Mesothelial cell of epicardium (in vitro differentiated cells): ENCODE measurements at places on chromosomes 5 and 9.
A peak's percentile ranks its signal among the peaks of the same experiment; 100 is the strongest.

GRCh38 chr9:69498470-69498869, 173.5 kb downstream of the ENTREP1 start:
- DNase-seq: no peak

DNA sequence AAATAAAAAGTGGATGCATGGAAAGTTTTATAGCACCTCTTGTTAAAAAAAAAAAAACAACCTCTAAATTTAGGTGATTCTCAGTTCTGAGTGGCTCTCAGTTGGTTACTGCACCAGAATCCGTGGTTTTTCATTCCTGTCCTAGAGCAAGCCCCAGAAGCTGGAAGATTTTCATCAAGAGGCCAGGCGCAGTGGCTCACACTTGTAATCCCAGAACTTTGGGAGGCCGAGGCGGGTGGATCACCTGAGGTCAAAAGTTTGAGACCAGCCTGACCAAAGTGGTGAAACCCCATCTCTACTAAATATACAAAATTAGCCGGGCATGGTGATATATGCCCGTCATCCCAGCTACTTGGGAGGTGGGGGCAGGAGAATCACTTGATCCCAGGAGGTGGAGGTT, 27.2 kb upstream of the SLC9A3 start:
- no peak for DNase-seq

DNA sequence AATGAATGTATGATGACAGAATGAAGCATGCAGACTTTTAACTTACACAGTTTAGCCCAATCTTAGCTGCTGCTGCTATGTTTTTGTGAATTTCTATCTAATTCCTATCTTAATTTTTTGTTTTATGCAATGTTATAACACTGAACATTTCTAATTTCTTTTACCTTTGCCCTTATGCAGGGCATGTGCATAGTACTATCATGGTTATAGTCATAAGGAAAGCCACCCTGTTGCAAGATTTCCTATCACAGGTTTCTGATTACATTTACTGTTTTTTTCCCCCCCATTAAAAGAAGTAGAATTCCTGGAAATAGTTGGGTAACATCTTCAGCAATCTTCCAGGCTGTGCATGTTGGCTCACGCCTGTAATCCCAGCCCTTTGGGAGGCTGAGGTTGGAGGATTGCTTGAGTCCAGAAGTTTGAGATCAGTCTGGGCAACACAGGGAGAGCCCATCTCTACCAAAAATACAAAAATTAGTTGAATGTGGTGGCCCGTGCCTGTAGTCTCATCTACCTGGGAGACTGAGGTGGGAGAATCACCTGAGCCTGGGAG, 164.4 kb downstream of the KDM4C start:
- DNase-seq: no peak

DNA sequence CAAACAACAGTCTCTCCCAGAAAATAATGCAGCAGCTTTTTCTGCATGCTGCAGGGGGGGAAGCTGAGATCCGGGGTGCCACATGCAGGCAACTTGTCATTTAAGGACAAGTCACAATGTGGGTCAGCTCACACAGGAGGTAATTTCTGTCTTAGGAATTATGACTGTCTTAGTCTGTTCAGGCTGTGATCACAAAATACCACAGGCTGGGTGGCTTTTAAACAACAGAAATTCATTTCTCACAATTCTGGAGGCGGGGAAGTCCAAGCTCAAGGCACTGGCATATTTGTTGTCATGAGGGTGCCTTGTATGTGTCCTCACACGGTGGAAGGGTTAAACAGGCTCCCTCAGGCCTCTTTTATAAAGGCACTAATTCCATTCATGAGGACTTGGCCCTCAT, 127.7 kb downstream of the DIRAS2 start:
- DNase-seq: no peak

GRCh38 chr5:171392585-171393159, 5.0 kb downstream of the NPM1 start:
- DNase-seq: no peak

DNA sequence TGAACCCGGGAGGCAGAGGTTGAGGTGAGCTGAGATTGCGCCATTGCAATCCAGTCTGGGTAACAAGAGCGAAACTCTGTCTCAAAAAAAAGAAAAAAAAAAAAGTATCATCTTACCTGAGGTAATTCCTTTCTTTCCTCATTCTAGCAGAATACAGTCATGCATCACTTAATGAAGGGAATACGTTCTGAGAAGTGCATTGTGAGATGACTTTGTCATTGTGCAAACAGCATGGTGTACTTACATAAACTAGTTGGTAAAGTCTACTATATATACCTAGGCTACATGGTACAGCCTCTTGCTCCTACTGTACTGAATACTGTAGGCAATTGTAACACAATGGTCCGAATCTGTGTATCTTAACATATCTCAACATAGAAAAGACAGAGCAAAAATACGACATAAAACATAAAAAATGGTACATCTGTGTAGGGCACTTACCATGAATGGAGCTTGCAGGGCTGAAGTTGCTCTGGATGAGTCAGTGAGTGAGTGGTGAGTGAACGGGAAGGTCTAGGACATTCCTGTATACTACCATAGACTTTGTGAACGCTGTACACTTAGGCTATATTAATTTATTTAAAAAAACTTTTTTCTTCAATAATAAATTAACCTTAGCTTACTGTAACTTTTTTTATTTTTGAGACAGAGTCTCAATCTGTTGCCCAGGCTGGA, 100.4 kb downstream of the GLDC start:
- DNase-seq: no peak

DNA sequence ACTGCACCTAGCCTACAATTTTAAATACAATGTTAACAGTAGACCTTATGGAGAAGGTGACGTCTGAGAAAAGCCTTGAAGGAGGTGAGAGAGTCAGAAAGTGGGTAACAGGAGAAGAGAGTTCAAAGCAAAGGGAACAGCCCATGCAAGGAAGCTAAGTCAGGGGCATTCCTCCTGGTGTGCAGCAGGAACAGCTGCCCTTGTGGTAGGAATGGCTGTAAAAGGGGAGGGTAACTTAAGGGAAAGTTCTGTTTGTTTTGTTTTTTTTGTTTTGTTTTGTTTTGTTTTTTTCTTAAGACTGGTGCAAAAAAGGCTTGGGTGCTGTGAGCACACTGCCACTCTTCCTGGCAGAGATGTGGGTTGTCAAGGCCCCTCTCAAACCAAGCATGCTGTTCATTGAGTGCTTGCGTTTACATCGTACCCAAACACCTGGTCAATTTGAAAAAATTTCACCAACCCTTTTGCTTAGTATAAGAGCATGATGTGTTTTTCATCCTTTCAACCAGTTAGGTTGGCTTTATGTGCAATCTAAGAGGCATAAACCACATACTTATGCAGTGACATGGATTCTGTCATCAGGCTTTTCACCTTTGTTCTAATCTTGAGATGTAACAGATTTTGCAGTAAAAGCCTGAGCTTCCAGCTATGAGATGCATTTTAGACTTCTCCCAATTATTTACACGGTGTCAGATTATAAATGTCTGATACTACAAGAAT, 279.7 kb downstream of the GLIS3 start:
- DNase-seq: no peak

DNA sequence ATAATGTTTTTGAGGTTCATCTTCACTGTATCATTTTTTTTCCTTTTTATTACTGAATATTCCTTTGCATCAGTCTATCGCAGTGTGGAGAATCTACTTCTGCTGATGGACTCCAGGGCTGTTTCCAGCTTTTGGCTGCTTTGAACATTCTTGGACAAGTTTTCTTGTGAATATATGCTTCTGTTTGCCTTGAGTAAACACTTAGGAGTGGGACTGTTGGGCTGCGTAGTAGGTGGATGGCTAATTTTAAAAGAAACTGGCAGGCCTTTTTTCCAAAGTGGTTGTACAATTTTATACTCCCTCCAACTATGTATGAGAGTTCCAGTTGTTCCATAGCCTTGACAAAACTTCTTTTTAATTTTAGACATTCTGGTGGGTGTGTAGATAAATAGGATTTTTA, 102.4 kb downstream of the WDR41 start:
- DNase-seq: no peak

- DNase-seq: no peak
These were observed 321.9 kb downstream of the GADD45G start for GRCh38 chr9:89926691-89927220.

GRCh38 chr5:125484742-125485641, 738.6 kb upstream of the ZNF608 start:
- no peak for DNase-seq

DNA sequence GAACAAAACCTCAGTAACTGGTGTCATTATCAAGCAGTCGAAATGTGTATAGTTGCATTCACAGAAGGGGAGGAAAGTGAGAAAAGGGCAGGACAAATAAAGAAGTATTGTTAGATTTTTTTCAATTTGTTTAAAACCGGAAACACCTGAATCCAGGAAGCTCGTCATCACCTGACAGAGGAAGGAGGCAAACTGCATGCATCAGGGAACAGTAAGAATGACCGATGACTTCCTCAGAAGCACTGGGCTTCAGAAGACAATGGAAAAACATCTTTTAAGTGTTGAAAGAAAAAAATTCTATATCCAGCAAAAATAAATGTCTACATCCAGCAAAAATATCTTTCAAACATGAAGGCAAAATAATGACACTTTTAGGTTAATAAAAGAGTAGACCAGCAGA, 29.5 kb downstream of the PLEKHG4B start:
- no peak for DNase-seq

DNA sequence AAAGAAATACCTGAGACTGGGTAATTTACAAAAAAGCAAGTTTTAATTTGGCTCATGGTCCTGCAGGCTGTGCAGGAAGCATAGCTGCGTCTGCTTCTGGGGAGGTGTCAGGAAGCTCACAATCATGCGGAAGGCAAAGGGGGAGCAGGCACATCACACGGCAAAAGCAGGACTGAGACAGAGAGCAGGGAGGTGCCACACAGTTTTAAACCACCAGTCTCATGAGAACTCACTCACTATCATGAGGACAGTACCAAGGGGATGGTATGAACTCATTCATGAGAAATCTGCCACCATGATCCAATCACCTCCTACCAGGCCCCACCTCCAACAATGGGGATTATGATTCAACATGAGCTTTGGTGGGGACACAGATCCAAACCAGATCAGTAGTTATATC, 96.2 kb downstream of the OSTF1 start:
- no peak for DNase-seq

DNA sequence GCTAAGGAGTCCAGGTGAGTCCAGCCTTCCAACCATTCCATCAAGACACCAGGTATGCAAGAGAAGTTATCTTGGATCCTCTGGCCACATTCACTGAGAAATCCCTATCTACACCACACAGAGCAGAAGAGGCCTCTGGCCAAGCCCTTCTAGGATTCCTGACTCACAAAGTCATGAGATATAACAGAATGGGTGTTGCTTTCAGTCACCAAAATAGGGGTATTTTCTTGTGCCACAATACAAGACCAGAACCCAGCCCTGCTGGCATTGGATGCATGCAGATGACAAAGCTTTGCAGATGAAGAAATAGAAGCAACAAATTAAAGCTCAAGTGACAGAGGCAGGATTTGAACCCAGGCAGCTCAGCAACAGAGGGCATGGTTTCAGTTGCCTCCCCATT, 73.5 kb downstream of the PTPN3 start:
- DNase-seq: no peak

DNA sequence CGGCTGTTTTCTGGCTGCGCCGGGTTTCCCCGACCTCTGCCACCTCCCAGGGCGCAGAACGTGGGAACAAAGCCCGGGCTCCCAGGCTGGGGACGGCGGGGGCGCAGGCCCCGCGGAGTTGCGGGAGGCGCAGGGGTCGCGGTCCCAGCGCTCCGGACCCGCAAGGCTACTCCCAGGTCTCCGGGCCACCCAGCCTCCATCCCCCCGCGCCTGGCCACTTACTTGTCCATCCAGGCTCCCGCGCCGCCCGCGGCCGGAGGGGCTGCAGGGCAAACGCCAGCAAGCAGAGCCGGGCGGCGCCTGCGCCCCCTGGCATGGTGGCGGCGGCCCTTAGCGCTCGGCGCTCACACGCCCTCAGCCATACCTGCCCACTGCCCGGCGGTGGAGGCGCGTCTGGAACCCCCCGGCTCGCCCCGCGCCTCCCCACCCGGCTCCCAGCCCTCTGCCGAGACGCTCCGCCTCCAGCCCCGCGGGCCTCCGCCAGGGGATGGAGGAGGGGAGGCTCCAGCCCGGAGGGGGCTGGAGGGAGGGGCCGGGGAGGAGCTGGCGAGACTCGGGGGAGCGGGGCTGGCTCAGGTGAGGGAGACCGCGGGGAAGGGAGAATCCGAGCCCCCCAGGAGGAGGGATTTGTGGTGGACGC, at the start of gene ADAM19:
ADAM19 (minus strand) TSS at position 395 of the 640 bp plus-strand sequence; CDS start at position 316, 79 bp downstream.
- peak; percentile 68 for DNase-seq

DNA sequence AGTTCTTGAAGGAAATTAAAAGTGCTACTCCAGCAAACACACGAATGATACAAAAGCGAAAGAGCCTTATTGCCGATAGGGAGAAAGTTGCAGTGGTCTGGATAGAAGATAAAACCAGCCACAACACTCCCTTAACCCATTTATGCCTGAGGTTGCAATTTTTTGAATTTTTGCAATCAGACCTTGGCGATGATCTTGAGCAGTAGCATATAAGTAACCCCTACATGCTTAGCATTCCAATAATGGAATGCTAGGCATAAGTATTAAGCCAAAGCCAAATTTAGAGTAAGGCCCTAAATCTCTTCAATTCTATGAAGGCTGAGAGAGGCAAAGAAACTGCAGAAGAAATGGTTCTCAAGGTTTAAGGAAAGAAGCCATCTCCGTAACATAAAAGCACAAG, 153.5 kb downstream of the SLC28A3 start:
- DNase-seq: no peak

DNA sequence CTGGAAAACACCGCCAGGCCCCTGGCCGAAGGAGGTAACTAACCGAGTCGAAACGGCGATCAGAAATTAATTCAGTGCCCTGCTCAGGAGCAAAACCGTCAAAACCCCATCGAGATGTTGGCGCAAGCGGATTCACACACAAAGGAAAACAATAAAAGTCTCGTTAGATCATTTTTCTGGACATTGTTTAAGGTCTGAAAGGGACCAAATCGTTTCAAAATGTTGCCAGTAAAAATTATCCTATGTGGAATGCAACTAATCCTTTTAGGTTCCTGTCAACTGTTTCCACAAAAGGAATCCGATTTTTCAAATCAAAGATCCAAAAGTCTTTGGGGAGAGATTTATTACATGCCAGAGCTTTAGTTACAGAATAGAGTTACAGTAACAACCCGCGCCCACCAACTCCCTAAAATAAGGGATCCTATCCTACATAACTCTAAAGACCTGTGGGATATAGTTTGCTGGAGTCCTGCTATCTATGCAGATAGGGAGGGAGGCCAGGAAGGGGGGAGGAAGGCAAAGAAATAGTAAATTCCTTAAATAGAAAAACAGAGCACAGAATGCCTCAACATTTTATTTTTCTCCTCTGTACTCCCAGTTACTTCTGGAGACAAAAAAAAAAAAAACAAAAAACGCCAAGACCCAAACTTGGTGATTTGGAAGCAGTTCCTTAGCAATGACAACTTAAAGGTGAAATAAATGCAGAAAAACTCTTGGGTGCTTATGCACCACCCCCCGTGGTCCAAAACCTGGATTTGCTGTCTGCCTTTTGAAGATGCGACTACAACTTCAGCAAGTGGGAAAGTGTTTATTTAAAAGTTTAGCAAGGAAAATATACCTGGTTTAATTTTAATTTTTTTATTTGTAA, 10.6 kb downstream of the FOXD1 start:
- DNase-seq: no peak

GRCh38 chr5:179837076-179838011, 16.6 kb downstream of the SQSTM1 start:
- no peak for DNase-seq

GRCh38 chr5:153352685-153353219, 137.7 kb upstream of the GRIA1 start:
- DNase-seq: no peak

GRCh38 chr9:15670246-15670645, 117.4 kb downstream of the CCDC171 start:
- no peak for DNase-seq
